T1000 (cell line): ENCODE measurements at places on chromosomes 12 and 14.

DNA sequence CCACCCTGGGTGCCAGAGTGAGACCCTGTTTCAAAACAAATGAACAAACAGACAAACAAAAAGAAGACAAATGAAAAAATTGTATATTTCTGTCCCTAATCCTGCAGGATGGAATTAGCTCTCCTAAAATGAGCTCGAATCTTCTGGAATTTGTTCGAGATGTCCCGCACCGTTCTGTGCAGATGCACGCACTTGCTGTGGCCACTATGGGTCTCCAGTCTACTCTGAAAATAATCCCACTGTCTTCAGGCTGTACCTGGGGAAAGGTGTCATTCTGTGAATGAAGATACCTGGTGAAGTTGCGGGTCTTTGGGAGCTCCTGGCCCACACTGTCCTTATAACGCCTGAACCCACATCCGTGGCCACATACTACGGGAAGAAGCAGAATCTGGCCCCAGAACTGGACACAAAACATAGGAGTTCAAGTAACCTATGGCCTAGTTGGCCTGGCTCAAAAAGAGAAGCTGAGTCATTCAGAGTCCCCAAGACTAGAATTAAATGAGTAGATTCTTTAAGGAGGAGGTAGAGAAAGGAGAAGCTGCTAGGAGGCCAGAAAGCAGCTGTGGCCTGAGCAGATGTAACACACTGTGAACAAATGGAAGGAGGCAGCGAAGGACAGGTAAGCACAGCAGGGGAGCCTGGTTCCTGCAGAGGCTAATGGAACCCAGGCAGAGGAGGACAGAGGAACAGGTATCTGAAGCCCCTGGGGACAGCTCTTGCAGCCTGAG, 108.6 kb downstream of the FOXN3 start:
- DNase-seq = no peak

GRCh38 chr12:73599268-73599667, 938.4 kb upstream of the ATXN7L3B start:
- no peak for DNase-seq

DNA sequence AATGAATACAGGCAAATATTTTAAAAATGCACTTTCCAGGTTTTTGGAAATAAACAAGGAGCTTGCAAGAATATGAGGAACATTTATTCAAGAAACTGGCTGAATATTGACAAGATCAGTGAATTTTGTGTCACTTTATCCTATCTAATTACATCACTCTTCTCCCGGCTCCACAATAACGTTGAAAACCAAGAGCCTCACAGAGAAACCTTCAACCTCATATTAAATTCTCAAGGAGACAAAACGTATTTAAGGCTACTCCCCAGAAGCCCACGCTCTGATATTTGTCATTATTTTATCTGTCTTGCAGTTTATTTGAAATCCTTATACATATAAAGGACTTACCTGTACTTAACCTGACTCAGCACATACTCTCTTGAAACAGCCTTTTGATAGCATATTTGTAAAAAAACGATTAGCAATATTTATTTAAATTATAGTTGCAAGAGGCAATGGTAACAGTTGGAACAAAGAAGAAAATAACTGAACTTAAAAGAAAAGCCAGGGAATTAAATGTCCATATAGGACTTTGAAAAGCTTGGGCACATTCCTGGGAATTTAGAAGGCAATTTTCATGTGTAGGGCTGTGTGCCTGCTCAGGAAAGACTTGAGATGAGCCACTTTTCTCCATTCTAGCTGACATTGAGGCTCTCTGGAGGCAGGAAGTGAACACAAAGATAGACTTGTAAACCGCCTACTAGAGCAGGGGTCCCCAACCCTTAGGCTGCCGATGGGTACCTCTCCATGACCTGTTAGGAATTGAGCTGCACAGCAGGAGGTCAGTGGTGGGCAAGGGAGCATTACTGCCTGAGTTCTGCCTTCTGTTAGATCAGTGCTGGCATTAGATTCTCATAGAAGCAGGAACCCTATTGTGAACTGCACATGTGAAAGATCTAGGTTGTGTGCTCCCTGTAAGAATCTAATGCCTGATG, 636.4 kb downstream of the SLC16A7 start:
- DNase-seq = no peak

DNA sequence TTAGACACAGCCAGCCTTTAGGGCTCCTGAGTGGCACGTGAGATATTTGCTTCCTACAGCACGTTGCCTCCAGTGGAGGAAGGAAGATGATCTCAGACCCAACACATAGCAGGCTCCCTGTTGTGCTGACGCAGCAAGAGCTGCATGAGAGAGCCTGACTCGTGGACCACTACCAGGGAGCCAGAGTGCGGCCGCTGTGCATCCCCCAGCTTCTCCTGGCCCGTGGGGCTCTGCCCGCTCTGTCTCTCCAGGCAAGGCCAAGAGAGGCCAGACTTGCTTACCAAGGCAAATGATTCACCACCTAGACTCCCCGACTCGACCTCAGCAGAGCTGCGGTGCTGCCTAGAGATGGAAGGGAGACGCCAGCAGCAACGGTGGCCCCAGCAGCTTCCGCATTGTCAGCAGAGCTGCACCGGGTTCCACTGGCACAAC, 37.5 kb downstream of the MAP3K9 start:
- no peak for DNase-seq

DNA sequence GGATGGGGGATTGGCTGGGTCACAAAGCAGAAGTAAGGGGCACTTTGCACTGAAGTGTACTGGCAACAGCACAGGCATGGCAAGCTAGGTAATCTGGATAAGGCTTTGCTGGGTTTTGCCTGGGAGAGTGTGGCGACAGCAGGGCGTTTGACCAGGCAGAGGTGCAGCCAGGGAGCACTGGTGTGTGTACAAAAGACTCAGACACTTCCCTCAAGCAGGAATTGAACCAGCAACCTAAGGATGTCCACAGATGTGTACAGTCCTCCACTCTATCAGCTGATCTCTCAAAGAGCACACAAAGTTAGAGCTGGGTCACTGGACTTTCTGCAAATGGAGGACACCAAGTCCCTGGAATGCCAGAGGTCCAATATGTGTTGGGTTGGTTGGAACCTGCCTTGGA, 15.4 kb upstream of the RNASE4 start:
- no peak for DNase-seq

GRCh38 chr12:52014567-52015530, 8.1 kb downstream of the TAMALIN start:
- no peak for DNase-seq

DNA sequence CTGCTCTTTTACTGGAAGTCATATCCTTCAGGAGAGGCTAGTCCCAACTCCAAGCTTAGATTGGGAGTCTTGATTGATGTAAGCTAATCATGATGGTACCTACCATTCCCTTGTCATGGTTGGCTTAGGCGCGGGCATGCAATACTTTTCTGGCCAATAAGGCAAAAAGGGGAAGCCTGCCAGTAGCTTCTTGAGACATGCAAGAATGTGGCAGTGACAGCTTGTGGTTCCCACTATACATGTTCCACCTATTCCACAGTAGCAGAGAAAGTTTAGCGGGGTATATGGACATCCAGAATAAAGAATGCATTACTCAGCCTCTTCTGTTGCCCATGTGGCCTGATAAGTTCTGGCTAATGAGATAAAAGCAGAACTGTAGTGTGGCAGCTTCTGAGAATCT, 55.0 kb downstream of the AP5M1 start:
- no peak for DNase-seq

- DNase-seq = no peak
These were observed 97.6 kb downstream of the TGFB3 start for GRCh38 chr14:75884198-75884611.

DNA sequence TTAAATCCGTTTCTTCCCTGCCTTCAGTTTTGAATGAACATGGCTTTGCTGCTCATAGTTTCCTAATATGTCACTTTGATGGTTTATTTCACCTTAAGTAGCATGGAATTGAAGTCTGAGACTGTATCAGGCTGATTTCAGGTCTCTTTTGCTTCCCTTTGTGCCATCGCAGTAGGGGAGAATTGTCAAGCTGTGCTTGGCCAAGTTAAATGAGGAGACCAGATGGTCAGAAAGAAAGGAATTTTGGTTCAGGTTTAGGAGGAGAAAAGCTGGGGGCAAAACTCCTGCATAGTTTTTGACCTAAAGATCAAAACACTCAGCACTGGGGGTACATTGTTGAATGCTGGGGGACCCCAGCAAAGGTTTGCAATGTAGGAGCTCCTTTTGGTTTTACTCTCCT, 398.4 kb downstream of the NUAK1 start:
- no peak for DNase-seq

DNA sequence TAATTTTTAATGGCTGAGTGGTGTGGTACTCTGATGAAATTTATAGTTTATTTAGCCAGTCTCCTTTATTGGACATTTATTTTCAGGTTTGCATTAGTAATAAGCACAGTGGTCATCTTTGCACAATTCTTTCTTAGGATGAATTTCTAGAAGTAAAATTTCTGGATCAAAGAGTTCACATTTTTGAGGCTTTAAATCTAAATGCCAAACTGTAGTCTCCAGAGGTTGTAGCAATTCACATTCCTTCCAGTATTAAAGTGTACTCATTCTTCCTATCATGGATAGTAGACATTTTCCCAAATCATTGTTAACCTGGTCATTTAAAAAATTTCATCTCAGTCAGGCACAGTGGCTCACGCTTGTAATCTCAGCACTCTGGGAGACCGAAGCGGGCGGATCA, 24.8 kb downstream of the SLC39A9 start:
- DNase-seq = no peak

- no peak for DNase-seq
These were observed 13.2 kb downstream of the PRICKLE1 start for GRCh38 chr12:42576374-42576773.

DNA sequence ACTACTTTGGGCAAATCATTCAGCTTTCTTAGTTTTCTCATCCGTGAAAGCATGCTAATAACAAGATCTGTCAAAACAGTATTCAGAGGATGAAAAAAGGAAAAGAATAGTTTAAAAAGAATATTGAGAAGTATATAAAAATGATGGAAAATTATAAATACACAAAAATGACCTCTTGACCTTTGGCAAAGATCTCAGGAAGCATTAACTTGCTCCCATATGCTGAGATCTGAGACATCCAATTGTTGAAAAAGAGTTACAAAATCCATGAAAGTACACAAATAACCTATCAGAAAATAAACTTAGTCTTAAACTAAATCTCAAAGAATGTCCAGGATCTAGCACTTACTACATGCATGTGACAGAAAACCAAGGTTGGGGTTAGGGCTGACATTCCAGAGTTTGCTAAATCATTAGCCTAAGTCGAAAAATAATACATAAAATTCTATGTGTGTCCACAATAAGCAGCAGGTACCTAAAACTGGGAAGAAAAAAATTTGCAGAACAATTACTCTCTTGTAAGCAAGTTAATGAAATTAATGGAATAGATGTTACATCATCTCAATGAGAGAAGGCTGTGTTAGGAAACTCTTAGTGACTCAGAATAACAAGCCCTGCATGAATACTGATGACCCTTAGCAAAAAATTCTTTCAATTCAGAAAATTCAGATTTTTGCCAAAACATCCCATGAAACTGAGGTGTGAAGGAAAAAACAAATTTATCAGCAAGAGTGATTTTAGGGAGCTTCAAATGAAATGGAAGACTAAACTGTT, 3.4 kb downstream of the PAH start:
- DNase-seq = no peak

- DNase-seq = no peak
These were observed 149.3 kb downstream of the ESRRB start for GRCh38 chr14:76525106-76525821.

- DNase-seq = no peak
These were observed 39.4 kb upstream of the FUT8 start for GRCh38 chr14:65373016-65373670.

DNA sequence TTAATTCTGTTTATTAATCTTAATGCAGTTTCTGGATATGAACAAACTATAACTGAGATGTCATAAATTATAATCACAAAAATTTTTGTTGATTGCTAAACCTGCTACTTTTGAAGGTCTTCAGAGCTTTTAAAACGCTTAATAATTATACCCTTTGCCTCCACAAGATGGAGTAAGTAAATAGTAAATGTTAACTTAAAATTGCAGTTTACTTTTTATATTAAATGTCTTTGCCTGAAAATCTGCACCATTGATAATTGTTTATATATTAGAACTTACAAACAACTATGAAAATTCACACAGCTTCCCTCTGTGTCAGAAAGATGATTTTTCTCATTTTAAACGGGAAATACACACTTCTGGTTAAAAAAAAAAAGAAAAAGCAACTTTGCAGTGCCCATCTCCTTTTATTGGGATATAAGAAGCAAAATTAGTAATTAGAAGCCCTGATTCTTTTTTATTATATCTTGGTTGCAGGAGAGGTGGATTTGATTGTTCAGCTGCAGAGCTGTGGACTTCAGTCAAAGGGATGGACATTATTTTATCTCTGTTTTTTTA, 35.6 kb downstream of the SCFD1 start:
- DNase-seq = no peak

DNA sequence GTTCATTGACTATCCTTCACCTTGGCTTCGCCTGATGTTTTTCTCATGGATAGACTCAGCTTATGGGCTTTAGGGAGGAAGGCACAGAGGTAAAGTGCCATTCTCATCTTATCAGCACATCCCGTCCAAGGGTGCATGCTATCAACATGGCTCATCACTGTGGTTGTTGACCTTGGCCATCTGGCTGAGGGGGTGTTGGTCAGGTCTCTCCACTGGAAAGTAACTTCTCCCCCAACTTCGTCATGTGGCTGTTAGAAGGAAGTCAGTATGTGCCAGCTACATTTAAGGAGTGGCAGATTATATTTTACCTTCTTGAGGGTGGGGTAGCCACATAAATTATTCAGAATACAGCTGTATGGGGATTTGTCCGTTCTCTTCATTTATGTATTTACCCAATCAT, 68.9 kb downstream of the EML1 start:
- DNase-seq = no peak

- no peak for DNase-seq
These were observed 38.9 kb downstream of the C14orf132 start for GRCh38 chr14:96077983-96078624.

DNA sequence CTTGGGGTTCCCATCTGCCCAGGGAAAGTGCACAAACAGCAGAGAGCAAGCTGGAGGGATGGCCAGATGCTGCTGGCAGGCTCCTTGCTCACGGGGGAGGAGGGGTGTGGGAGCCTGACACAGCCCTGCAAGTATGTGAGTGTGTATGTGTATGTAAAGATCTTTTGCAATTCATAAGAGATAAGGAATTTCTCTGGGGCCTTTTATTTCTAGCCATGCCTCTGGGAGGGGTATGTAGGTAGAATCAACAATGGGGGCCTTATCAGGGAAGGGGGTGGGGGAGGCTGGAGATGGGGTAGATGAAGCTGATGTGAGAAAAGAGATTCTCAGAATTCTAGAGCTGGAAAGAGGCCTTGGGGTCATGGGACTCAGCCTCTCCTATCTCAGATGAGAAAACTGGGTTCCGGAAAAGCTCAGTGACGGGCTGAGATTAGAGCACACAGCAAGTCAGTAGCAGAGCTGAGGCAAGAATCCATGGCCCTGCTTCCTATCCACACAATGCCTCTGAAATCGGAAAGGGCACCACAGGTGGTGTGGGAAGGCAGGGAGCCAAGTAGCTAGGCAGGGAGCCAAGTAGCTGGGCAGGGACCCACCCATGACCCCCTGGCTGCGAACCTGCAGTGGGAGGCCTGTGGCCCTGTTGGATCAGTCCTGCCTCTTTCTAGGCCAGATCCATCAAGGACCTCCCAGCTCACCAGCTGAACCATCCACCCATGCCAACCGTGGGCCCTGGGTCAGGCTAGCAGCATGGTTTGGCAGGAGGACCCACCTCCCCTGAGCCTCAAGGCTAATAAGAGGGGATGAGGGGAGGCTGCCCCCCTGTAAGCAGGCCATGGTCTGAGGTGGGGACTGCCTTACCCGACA, 54.7 kb downstream of the PLEKHG3 start:
- DNase-seq = peak; percentile 53
